ENCODE measurements at places on chromosomes 1 and 21.

DNA sequence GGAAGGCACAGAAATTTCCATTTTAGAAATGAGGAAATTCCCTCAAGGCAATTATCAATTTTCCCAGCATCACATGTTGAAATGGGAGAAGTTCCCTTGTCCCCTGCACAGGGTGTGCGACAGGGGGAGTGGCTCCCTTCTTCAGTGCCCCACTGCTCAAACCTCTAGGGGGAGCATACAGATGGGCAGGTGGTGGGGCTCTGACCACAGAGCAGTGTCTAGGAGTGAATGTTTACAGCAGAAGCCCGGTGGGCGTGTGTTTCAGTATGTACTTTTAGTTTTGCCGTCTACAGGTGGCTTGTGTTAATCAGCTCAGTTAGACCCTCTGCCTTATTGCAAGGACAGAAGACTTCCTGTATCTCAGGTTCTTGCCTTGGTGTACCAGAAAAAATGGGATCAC, 493.7 kb upstream of the PLXNA2 start:
- DNase-seq, result no peak

- no peak for DNase-seq
Measured at GRCh38 chr1:245683676-245684075, 528.9 kb downstream of the KIF26B start.

- no peak for DNase-seq
Measured at GRCh38 chr1:47385020-47385419, 31.1 kb upstream of the FOXE3 start.

GRCh38 chr1:19483261-19483660, 2.1 kb downstream of the CAPZB start:
- no peak for DNase-seq

DNA sequence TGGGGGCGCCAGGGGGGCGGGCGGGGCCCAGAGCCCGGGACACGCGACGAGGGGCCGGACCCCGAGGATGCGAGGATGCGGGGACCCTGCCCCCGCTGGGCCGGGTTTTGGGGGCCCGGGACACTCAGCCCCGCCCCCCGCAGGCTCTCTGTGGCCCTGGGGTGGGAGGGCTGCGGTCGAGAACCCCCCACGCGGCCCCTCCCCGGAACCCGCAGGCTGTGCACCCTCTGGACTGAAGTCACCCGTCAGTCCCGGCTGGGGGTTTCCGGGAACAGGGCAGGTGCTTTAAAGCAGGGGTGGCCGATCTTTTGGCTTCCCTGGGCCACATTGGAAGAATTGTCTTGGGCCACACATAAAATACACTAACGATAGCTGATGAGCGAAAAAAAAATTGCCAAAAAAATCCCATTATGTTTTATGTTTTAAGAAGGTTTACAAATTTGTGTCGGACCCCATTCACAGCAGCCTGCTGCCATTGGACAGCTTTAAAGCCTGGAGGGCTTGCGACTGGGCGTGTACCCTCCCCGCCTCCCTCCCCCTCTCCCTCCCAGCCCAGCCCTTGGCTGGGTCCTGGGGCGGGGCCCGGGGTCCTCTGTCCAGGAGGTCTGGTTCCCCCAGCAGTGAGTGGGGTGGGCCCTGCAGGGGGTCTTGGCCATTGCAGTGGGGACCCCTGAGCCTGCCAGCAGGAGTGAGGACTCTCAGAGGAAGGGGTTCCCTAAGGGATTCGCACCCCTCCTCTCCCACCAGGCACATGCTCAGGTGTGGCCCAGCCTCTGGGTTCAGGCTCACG, 21.6 kb upstream of the C1orf159 start:
- DNase-seq, result peak; percentile 60

GRCh38 chr1:4213366-4213973, 313.4 kb upstream of the C1orf174 start:
- DNase-seq, result no peak

DNA sequence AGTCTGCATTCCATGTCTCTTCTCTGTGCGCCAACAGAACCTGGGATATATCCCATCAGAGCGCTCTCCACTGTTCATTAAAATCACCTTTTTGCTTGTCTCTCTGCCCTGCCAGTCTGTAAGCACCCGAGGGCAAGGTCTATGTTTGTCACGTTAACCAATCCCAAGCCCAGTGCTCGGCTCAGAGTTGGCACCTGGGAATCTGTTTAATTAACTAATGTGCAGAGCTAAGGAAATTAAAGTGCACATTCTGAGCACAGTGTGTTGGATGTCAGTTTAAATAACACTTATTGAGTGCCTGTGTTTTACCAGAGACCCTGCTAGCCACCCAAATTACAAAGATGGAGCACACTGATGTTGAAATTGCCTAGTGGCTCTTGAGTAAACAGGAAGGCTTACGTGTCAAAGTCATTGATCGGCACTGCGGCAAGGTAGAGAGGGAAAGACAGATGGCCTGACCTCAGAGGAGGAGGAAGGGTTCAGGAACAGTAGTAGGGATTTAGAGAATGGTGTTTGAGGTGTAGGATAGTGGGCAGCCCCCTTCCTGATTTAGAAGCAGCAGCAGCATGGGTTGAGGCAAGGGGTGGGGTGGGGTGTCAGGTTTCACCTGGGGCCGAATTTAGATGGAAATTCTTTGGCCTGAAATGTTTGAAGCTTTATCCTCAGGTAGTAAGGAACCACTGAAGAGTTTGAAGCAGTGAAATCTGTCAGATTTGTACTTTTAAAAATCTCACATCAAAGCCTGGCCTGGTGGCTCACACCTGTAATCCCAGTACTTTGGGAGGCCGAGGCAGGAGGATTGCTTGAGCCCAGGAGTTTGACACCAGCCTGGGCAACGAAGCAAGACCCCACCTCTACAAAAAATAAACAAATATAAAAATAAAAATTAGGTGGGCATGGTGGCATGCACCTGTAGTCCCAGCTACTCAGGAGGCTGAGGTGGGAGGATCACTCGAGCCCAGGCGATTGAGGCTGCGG, 7.7 kb downstream of the ARMH1 start:
- no peak for DNase-seq

DNA sequence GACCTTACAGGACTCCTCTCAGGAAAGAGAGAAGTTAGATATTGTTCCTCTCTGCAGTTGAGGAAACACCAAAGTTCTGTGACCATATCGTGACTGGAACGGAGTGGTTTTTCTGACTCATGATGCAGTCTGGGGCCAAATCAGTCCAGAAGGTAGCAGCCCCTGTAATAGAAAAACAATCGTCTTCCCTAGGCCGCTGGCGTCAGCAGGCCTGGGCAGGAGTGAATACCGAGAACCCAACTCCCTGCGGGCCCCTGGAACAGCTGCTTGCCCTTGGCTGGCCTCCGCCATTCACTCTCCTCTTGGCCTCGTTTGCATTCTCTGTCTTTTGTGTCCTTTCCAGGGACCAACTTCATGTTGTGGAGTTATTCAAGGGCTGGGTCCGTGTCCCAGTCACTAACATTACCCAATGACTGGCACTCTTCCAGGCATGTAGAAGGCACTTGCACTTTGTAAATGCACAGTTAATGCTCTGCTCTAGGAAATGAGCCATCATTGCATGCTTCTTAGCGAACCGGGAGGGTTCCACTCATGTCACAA, 10.9 kb upstream of the CD101 start:
- no peak for DNase-seq

GRCh38 chr1:46148318-46148717, 15.9 kb upstream of the PIK3R3 start:
- no peak for DNase-seq

DNA sequence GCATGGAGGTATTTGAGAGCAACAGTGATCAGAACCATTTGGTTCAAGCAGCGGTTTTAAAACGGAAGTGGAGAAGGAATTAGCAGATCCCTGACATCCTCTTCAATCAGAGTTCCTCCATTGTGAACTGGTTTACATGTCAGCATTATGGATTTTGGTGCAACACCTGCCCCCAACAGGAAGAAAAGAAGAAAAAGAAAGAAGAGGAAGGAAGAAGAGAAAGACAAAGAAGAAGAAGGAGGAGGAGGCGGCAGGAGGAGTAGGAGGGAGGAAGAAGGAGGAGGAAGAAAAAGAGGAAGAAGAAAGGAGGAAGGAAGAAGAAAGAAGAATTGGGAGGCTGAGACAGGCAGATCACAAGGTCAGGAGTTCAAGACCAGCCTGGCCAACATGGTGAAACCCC, 17.4 kb downstream of the NDUFS5 start:
- no peak for DNase-seq

DNA sequence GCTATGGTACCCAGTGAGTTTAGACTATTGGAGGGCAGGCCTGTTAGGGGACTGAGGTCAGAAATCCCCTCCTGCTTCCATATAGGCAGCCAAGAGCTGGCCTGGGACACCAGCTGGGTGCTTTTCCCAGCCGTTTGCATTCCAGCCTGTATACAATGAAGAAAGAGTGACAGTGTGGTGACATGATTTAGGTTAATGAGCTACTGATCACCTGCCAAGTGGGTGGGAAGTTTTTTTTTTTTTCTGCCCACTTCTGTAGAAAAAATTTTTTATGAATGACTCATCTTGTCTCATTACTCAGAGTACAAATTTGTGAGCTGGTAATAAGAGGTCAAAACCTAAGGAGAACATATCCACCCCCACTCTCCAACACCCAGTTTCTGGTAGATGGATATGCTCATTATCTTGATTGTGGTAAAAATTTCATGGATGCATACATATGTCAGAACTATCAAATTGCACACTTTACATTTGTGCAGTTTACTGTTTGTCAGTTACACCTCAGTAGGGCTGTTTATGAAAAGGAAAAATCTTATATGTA, 16.4 kb upstream of the CGN start:
- DNase-seq, result no peak

DNA sequence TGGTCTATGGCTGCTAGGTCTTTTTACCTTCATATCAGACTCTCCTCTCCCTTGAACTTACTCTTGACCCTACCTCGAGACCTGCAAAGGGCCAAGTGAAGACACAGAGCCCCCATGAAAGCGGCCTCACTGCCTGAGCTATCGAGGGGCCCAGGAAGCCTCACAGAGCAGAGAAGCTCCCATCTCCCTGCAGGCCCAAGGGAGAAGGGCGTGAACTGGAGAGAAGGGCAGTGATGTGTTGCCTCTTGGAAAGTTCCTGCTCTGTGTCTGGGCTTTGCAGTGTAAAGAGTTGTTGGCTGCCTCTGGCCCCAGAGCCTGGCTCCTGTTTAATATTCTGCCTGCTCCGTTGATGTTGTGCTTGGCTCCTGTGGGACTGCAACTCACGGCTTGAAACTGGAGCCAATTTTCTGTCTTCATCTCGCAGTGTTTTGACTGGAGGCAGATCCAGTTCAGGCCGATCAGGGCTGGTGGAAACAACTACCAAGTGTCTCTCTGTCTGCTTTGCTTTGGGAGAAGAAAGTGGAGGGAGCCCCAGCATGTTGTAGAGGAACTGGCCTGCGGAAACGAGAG, 4.3 kb downstream of the SERTAD4 start:
- DNase-seq, result no peak

DNA sequence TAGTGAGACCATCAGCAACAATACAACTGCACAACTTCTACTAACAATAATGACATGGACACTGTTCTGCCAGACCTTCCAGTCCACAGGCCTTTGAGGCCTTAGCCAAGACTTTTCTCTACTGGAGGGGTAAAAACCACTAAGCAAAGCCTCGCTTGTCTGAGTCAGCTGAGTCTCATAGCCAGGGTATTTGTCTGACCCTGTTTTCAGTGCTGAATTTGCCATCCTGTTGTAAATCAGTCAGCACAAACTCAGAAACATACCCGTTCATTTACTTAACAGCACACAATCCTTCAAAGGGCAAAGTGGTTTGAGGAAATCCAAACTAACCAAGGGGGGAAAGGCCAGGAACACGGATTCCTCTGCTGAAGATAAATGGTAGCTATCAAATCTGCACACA, 537.8 kb downstream of the SMYD3 start:
- DNase-seq, result no peak

GRCh38 chr1:174040387-174040786, 18.2 kb upstream of the RC3H1 start:
- DNase-seq, result no peak

GRCh38 chr1:201375169-201375568, 2.3 kb downstream of the TNNT2 start:
- DNase-seq, result no peak

GRCh38 chr1:205680073-205680851, at the start of gene SLC45A3:
TSS of gene SLC45A3 (minus strand) at chr1:205680509. CDS start at chr1:205664656, 15,853 bp downstream.
- DNase-seq, result peak; percentile 21

GRCh38 chr1:185112356-185112755, 44.4 kb downstream of the TRMT1L start:
- DNase-seq, result no peak

- DNase-seq, result no peak
Measured at GRCh38 chr1:171138980-171139379, 46.1 kb upstream of the FMO2 start.

DNA sequence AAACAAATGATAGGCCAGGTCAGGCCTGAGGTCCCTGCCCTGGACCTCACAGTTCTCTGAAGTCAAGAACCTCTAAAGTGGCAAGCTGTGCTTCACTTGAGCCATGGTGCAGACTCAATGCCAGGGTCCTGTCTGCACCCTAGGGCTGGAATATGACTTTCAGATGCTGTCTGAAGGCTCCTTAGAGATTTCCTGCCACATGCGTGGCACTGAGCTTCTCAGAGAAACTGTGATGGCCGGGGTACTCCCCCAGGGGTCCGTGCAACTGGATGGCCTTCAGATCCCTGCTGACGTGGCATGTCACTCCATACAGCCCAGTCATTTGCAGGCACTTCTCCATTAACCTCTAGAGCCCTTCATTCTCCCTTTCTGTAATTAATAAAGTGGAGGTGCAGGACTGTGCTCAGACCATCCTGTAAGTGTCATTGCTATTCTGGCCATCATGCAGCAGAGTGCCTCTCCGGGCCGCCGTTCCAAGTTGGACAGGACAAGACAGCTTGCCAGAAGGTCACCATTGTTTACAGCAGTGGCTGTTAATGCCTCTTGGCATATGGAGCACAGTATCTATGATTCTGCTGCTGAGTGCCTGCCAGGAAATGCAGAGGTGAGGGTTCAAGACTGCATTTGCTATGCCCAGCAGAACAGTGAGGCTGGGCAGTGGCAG, 205.1 kb upstream of the COA6 start:
- DNase-seq, result no peak

DNA sequence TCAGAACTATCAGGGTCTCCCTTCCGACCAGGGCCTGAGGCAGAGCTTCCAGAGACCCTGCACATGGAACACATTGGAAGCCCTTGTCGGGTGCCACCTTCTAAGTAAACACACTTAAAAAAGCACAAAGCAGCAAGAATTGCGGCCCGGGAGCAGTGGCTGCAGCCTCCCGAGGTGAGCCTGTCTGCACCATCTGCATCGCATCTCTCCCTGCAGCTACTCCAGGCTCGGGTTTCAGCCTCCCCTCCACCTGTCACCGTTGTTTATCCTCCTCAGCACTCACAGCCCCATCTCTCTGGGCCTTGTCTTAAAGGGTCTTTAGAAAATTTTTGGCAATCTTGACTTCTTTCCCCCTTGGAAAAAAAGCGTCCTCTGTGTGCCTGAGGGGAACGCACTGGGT, 95.1 kb upstream of the ARHGEF16 start:
- DNase-seq, result no peak

GRCh38 chr21:38628349-38628748, 130.1 kb upstream of the ERG start:
- DNase-seq, result no peak
